ENCODE measurements at places on chromosomes 12 and 14.

- DNase-seq, result peak; percentile 22
These were observed 751 bp downstream of the P3H3 start for GRCh38 chr12:6828781-6829535.

DNA sequence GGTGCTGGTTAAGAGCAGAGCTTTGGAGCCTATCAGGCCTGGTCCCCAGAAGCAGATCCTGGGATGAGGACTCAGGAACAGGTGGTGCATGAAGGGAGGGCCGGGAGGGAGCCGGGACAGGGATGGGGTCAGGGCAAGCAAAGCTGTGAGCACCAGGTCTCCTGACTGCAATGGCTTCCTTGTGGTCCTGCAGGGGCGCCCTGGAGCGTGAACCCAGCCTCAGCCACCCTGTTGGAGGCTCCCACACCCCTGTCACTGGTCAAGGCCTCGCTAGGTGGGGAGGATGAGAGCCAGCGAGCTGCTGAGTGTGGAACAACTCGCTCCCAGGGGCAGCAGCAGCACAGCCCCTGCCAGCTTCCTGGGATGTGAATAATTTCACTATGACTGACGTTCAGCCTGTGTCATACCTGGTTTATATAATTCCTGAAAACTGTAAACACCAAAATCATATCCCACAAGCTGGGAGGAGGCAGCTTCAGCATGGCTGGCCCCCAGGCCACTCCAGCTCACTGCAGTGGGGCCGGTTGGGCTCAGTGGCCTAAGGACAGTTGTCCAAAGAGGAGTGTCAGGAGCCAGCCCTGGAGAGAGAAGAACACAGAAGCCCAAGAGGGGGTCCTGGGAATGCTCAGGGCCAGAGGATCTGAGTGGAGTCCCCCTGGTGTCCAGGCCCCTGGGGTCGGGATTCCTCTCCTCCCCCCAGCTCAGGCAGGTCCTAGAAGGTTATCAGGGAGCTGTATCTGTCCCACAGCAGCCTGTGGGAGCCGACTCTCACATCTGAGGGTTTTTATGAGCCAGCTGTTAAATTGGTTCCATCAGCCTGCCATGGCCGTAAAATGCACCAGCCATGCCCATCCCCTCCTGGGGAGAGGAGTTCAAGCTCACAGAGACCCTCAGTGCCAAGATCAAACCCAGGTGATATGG is 272.9 kb downstream of the ADGRD1 start:
- DNase-seq, result no peak

DNA sequence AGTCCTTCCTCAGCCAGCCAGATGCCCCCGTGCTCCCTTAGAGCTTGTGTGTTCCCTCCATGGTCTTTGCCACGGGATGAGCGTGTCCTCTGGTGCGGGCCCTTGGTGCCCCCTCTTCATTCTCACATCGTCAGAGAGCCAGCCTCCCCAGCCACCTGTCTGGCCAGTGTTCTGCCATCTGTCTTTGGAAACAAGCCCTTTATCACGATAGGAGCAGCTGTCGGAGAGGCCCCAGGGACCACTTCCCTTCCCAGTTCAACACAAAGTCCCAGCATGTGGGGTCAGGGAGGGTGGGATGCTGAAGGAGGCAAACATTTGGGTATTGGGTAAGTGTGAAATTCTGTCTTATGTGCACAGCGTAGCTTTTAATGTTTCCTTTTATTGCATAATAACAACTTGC is 44.5 kb downstream of the DYNC1H1 start:
- no peak for DNase-seq

DNA sequence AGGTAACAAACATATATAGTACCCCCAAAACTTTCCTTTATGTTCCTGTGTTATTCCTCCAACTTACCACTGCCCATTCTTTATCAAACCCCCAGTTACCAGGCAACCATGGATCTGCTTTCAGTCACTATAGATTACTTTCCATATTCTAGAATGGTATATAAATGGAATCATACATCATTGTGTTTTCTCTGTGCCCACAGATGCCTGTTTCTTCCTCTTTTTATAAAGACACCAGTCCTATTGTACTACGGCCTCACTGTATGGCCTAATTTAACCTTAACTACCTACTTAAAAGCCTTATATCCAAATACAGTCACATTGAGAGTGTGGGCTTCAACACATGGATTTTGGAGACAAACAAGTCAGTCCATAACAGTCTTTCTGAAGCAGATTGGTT is 2.6 kb downstream of the TAS2R14 start:
- DNase-seq, result no peak

DNA sequence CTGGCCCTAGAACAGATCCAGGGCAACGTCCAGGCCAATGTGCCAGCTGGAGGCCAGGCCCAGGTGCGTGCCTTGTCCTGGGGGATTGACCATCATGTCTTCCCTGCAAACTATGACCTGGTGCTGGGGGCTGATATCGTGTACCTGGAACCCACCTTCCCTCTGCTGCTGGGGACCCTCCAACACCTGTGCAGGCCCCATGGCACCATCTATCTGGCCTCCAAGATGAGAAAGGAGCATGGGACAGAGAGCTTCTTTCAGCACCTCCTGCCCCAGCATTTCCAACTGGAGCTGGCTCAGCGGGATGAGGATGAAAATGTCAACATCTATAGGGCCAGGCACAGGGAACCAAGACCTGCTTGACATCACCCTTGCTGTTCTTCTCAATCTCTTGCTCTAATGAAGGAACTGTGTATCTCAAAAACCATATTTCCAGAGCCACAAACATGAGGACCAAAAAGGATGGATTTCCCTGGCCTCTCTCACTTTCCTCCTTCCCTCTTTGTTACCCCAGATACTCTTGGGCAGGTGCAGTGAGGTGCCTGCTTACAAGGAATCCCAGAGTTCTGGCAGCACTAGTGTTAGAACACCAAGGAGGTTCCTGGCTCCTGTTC is 2.2 kb upstream of the TSFM start:
- no peak for DNase-seq

DNA sequence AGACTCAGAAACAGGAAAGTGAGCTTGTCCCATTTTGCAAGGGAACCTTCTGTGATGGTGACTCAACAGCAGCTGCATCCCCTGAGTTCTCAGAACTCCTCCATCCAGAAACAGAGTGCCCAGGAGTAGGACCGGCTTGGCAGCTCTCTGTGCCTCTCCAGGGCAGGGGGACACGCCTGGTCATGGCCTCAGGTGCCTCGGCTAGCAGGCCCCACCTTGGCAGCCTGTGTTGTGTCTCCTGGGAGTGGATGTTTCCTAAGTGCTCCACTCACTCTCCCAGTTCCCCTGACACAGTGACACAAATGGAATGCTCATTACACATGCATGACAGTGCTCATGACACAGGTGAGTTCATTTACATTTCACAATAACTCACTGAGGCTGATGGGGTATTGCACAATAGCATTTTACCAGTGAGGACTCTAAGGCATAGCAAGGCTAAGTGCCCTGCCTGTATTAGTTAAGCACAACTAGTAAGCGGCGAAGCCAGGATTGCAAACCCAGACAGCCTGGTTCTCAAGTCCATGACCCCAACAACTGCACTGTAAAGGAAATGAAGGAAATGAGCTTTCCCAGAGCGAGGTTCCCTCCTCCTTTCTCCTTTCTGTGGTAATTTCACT is 47.4 kb downstream of the CALM1 start:
- DNase-seq, result no peak

DNA sequence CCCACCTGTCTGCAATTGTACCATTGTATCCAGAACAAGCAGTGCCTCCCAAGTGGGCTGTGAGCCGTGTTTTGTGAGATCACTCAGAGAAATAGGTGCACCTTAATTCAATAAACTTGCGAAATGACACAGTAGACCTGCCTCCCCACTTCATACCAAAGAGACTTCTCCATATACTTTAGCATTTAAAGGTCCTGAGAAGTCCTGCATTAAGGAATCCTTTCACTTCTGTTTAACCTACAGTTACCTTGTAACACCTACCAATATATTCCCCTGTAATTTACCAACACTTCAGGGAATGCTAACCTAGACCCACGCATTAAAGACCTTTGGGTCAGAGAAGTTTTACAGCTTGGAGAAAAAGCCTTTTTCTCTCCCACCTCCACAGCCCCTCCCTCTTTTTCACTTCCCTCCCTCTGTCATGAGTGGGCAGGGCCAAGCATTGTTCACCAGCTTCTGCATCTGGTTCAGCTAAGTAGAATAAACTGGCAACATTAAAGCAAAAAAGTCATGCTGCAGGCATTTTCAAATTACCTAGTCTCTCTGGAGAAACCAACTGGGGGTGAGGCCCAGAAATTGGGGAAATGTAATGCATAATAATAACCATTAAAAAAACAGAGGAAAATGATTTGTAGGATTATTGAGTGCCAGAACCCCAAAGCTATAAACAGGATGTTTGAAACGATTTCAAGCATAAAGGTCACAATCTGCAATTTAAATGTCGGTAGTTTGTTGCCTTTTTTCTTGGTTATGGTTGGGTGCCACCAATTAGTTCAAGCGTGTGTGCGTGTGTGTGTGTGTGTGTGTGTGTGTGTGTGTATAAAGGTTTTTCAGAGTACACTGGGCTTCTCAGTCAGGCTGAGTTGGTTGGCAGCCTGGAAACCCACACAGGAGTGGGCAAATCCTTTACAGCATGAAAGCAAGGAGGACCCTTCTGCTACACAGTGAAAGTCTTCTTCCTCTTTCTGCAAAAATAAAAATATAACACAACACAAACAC is 13.7 kb upstream of the WSCD2 start:
- no peak for DNase-seq

DNA sequence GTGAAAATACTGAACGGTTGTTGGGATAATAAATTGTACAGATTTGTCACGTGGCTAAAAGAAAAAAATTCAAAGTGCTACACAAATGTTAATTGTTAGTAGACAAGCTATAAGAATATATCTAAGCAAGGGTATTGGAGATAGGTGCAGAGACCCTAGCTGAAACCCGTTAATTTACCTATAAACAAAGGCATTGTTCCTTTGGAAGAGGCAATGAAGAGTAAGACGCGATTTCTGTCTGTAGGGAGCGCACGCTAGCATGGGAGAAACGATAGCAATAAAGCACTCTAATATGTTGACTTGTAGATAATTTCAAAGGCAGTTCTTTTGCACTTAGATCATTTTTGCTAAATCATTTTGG is 565 bp downstream of the CCDC77 start:
- DNase-seq, result no peak

DNA sequence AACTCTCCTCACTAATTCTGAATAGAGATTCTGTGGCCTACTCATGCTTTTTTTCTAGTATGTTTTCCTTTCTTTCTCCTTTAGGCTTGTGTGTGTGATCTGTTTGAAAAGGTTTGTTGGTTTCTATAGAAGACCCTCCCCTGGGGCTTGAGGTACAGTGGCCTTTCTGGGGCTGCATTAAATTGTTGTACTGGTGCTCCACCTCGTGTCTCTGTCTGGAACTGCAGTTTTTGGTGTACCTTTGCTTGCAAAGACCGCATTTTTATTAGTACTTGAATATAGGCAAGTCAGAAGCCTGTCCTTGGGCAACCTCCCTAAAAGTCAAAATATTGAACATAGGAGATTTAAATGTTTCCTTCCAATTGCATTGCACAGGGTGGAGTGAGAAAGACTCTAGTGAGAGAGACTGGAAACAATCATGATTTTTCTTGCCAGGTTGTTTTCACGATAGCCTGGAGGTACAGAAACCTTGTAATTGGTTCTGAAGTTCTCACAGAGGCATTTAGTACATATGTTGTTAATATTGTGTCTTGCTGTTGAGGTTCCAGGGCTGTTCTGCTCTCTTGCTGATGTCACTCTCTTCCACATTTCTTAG is 39.0 kb downstream of the SLCO1B1 start:
- peak; percentile 14 for DNase-seq

DNA sequence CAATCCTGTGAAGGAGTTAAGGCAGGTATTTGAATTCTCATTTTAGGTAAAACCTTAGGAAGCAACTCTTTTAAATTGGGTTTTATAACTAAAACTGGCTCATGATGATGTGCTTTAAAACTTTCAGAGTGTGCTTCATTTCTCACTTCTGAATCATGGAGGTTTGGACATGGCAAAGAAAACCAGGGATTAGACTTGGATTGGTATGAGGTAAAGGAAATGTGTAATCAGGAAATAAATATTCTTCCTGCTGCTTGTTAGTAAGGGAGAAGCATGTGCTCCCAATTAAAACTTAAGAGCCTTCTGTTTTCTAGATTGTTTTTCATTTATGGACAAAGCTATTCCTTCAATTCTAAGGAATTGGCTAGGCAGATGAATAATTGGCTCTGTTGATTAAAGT is 57.4 kb downstream of the FBXO33 start:
- no peak for DNase-seq

GRCh38 chr12:109296431-109296830 is 12.7 kb downstream of the FOXN4 start:
- DNase-seq, result no peak

DNA sequence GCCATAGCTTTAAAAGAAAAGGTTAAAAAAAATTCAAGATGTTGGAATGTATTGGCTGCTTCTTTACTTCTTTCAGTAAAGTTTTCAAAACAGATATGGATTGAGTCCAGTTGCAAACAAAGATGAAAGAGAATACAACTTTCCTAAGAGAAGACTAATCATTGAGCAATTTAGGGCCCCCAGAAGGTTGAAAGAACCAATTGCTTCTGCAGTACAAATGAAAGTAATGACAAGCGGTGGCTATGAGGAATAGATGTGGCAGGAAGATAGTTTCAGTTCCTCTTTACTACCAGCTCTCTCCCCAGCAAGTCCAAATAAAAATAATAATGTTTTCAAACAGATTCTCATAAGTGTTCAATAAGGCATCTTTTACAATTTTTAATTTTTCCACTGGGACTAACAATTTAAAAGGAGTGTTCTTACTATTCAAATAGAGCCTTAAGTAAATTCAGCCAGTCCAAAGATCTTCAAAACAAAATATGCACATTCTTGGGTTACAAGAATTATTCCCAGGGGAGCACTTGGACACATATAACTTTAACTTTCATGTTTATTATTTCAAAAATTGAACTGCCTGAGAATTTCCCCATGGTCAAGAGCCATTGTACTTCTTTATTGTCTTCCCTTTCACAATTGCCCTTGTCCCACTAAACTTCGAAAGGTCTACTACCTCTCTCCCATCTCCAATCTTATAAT is 62.3 kb upstream of the PPP1R12A start:
- DNase-seq, result no peak
